ENCODE measurements at places on chromosomes 7 and 10.

GRCh38 chr7:83532219-83532618 is 116.7 kb downstream of the SEMA3E start:
- DNase-seq, result no peak

DNA sequence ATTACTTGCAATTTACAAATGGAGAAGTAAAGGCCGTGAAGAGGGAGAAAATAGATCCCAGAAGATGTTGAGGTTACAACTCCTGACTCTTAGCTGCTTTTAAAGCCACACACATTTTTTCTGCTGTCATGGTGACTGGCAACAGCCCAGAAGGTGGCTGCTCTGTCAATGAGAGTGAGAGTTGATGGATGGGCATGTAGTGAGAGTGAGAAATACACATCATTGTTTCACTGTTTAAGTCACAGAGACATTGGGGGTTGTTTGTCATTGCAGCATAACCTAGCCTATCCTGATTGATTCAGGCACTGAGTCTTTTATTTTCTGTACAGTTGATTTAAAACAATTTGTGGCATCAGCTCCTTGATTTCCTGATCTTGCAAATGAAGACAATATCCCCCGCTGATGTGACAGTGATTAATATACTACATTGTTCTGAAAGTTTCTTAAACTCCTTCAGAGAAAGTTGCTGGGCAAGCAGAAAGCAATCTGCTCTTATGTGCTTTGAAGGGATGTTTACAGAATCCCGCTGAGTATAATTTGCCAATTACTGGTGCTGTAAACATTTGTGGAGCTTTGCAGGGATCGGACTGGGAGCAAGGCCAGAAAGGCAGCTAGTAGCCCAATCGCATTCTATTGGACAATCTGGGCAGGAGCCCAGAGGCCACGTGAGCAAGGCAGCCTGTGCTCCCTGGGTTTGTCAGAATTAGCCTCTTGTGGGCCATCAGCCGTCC is 229.6 kb downstream of the PRPF18 start:
- DNase-seq, result no peak

DNA sequence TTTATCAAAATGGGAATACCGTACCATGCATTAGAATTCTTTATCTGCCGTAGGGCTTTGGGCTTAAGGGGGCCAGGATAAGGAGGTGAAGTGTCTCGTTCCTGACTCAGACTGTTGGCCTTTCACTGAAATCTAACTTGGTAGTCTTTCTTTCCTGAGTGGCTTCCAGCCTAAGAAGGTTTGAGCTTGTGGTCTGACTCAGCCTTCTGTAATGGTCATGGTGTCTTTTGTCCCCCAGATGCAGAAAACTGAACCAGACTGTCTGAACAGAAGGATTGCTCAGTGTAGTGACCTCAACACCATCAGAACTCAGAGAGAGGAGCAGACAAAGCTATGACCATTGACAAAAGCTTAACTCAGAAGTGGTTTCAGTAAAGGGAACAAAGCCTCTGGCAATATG is 39.5 kb downstream of the WNT2 start:
- no peak for DNase-seq

DNA sequence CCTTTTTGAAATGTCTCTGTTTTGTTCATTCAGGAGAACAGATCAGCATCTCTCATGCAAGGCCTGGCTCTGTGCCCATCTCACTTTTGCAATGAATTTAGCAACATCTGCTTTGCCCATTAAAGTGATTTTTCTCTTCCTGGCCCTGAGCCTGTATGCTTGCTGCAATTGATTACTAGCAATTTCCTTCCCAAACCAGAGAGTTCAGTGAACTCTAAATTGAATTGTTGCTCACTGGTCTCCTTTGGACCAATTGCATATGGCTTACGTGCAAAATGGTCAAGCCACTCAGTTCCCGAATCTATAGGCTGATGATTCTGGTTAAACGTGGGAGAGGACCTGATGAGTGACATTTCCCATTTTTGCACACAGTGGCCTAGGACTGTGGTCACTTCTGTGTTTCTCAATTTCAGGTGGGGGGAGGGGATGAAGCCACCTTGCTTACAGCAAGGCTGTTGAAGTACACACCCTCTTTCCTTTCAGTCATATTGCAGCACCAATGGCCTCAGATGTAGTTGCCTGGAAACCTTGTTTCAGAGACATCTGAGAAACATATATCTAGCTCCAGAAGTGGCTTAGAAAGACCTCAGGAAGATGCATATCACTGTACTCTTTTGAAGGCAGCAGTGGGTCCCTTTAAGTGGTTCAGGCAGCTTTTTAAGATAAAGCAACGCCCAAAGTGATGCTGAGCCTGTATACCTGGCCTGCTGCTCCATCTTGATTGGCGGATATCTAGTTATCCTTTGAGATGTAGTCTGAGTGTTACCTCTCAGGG is 201.4 kb downstream of the PTEN start:
- peak; percentile 27 for DNase-seq

DNA sequence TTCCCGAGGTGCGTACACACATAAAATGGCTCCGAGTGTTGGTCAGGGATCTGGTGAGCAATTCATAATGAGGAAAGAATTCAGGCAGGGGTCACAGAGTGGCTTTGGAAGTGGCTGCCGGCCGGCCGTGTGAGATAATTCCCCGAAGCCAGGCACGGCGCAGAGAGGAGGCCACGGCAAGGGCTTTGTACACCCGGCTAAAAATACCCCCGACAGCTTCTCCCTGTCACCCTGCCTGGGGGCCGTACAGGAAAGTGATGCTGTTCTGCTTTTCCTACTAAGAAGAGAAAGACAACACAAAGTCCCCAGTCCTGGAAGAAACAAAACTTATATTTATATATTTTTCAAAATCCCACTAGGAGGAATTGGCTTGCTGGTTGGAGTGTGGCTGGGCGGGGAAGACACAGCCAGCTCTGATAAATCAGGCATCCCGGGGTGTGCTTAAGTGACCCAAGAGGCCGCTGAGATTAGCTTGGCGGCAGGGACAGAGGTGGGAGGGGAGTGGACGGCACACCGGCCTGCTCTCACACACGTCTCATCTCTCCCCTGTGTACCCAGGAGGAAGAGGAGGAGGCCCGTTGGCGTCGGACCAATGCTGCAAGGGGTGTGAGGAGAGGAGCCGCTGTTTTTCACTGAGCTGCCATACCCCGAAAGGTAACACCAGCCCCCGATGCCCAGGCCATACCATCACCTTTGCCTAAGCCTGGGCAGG is 70.5 kb downstream of the ZMIZ1 start:
- DNase-seq, result no peak
